ENCODE measurements at places on chromosomes 2 and 18.
A peak's percentile ranks its signal among the peaks of the same experiment; 100 is the strongest.

DNA sequence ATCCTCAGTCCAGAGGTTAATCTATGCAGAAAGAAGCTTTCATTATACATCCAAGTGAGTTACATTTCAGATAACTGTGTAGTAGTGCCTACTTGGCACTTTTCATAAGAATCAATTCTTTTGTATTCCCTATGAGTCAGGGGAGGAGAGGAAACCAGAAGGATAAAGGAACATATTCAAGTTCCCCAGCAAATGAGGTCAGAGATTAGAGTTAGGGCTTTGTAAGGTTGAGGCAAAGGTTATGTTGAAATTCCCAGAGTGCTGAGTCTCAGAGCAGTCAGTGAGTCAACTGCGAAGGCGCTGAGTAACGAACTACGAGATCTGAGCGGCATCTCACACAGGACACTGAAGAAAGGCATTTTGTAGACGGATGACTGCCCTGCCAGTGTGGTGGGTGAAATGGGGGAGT lies 25.1 kb upstream of the ME2 start:
- no peak for DNase-seq

DNA sequence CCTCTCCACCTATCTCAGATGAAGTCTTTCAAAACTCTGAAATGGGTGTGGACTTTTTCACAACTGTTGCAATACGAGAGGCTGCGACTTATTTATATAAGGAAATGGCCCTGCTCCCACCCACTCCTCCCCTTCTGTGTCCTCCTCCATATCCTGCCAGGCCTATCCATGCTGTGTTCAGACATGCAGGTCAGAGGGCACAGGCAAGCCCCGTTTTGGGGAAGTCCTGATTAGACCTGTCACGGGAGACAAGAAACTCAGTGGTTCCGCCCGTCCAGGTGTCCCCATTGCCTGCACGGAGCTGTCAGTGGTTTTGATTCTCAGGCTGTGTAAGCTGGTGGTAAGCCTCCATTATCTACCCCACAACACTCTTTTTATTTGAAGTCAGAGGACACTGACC lies 99.6 kb upstream of the MGAT5 start:
- no peak for DNase-seq

GRCh38 chr18:23405636-23406035 lies 47.5 kb upstream of the RIOK3 start:
- no peak for DNase-seq

DNA sequence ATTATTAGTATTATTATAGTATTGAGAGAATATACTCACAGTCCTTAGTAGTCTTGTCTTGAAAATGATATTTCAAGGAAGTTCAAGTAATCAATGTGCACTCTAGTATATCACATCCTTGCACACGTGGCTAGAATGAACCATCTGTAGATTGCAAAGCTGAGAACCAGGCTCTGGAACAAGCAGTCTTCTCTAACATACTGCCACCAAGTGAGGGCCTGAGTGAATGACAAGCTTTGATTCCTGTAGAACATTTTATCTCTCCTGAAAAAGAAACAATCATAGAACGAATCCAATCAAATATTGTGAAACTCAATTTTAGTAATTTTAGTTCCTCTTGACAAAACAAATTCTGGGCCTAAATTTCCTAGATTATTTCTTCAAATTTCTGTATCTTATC lies 55.3 kb upstream of the SULT1C3 start:
- DNase-seq = no peak

GRCh38 chr2:44546459-44547127 lies 184.8 kb downstream of the CAMKMT start:
- DNase-seq = no peak

DNA sequence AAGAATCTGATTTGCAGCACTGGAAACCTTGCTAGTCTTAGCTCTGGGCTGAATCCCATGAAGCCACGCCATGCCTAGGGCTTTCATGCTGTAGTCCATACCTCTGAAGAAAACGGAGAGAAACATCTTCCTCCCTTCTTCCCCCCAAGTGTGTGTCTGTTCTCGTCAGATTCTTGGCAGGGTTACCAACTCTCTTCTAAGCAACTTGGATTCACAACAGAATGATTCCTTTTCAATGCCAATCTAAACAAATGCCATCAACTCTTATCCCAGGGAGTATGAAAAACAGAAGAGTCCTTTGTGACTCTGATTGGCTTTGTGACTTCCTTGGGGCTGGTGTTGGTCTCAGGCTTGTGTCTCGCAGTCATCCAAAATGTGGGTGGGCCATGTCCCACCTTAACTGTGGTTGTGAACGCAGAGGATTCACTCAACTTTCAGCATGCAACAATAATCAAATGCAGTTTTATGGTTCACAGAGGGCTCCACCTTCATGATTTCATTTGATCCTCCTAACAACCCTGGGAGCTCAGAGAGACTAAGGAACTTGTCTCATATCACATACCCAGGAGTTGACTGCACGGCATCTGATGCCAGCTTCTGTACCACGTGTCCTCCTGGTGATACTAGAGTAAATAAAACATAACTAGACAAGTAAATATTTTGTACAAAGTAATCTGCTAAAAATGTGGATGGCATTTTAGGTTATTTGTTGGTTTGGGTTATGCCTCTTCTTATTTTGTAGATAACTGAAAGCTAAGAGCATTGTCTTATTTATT lies 186.0 kb upstream of the TNP1 start:
- no peak for DNase-seq

DNA sequence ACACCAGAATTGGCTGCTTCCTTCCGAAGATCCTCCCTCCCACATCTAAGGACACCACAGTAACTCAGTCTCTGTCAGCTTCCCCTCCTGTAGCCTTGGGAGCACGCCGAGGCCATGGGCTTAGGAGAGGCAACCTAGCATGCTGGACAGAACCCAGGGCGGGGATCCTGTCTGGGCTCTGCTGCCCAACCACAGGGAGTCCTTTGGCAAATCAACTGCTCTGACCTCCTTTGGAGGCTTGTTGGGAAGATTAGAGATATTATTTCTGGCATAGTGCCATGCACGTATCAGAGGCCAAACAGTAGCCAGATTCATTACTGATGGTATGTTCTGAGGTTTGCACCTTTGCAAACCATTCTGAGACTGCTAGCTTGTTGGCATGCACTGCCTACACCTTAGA lies 262.7 kb upstream of the EPAS1 start:
- DNase-seq = no peak

DNA sequence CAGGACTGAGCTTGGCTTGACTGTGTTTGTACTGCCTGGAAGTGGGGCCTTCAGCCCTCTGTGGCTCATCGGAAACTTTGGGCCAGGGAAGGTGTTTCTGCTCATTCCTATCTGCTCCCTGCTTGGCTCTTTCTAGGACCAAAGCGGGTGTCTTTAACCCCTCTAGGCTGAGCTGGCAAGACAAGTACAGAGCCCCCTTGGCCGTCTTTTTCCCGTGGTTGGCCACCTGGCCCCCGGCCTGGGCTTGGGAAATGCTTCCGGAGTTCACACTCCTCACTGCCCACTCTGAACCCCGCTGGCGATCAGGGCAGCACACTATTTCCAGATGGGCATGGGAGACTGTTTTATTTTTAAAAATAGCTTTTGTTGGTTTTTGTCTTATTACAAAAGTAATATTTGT lies 243.0 kb downstream of the DYSF start:
- DNase-seq = no peak

DNA sequence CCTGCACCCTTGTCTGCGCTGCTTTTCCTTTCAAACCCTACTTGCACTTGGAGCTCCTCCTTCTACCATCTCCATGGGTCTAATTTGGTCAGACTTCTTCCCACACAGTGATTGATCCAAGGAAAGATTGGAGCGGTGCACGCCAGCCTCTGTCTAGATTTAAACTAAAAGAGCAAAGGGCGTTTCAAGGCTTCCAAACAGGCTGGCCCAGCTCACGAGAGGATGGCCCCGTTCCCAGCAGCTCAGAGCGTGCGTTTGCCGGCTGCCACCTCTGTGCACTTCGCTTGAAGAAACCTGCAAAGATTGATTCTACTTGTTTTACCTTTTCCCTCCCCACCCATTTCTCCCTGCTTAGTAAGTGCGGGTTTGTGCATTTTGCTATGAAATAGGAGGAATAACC lies 78.8 kb upstream of the ALKAL2 start:
- DNase-seq = no peak

DNA sequence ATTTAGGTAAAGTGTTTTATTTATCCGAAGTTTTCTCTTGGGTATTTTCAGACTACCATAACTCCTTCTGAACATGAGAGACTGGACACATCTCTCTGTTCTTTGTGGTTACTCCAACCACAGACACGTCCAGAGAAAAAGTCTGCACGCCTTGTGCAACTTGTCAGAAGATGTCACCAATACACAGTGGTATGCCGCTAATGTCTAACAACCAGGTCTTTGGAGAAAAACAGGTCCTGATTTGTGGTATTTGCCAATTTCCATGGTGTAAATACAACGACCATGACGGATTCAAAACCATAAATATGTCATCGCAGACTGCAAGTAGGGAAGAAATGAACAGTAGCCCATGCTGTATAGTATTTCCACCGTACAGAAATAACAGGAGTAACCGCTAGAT lies 620.6 kb upstream of the ID2 start:
- no peak for DNase-seq

DNA sequence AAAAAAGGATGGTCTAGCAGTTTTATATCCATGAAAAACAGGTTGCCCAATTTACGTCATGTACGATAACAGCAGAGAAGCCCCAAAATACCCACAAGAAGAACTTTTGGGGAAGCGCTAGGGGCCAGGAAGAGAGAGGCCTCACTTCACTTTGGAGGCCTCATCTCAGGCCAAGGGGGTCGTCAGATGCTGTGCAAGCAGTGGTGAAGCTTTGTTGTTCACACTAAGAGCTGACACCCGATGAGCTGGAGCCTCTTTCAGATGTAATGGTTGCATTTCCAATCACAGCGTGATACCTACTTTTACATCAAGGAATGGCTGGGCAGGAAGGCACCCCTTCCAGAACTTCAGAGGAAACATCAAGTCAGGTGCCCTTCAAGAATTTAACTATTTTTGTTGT lies 242.3 kb upstream of the PXDN start:
- DNase-seq = no peak

- DNase-seq = no peak
These were observed 21.9 kb upstream of the PAX3 start for GRCh38 chr2:222320436-222321395.

- peak; percentile 20 for DNase-seq
These were observed 2.0 kb upstream of the CHRND start for GRCh38 chr2:232523682-232524597.

DNA sequence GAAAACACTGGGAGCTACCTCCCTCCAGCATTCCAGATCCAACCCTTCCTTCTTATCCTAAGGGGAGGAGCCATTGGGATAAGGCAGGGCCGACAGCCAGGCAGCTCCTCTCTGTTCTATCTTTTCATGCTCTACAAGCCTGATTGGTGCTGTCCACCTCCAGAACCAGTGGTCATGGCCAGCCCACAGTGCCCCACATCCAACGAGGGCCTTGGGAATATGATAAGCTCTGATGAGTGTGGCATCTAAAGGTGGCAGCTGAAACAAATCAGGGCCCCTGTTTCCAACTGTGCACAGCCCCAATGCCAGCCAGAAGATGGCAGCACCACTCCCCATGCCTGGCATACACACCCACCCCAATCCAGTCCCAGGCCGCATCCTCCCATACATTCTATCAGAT lies 329.3 kb downstream of the C1D start:
- no peak for DNase-seq

- DNase-seq = no peak
These were observed 270.6 kb downstream of the DCC start for GRCh38 chr18:52610451-52611115.

DNA sequence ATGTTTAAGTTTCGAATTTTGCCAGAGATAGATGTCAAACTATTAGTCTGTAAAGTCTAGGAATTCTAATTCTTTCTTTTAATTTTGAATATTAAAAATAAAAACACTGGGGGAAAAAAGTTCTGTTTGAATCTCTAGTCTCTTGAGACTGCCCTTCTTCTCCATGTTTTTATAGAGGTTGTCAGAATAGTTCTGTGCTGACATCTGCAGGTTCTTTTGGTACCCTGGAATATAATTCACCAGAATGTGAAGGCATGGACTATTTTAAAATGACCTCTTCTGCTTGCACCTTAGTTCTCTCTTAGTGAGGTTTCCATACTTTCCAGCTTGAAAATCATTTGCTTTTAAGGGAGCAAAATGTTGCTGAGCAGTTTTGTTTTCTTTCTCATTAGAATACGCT lies 121.0 kb upstream of the MSTN start:
- DNase-seq = no peak

DNA sequence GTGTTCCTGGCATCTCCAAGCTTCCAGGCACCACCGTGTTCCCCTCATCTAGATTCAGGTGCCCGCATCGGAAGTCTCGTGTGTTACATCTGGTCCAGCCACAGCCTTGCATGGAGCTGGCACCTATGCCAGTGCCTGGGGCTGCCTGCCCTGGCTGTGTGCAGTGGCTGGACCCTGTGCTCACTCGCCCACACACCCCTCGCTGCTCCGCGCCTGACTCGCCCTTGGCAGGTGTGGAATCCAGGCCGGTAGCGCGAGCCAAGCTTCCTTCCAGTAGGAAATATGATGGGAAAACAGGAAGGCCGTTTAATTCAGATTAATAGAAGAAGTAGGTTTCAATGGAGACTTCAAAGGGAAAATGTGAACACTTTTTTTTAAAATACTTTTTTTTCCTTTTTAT lies 78.0 kb downstream of the PTPN4 start:
- DNase-seq = no peak

DNA sequence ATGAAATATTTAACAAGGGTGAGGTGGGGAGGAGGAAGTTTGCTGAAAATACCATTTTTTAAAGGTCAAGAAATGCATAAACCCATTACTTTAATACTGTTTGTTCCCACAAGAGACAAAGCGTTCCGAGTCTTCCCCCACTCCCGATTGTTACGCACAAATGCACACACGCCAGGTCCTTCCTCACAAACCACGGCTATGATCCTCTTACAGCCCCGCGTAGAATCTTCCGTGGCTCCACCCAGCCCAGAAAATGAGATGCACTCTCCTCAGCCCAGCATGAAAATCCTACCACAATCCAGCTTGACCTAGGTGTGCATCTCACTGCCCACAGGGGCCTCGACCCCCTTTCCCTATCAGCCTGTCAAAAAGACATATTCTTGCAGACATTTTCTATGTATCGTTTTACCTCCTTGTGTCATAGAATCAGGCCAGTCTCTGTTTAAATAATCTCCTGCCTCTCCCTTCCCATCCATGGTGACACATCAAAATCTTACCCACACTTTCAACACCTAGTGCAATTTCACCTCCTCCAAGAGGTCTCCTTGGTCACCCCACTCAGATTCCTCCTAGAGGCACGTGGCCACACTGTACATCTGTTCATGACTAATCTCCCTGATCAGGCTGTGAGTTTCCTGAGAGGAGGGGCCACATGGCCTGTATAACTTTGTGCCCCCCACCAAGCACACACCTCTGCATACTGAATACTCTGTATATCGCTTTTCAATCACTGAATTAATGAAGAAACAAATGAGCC lies 491.0 kb upstream of the KLHL29 start:
- DNase-seq = no peak

DNA sequence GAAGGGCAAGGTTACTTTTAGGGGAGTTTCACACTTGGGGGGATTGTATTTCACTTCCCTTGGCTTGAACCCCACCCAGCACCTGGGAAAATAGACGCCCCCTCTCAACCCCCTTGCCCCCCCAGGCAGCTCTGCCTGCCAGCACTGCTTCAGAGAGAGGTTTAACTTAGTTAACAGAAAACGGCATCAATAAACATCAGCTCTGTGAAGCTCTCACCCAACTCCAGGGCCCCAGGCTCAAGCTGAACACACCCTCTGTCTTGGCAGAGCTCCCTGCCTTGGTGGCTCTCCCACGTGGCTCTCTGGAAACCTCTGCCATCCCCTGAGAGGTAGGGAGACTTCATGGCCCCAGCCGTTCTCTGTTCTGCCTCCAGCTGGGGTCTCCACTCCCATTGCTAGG lies 244.1 kb downstream of the ACKR3 start:
- no peak for DNase-seq

- no peak for DNase-seq
These were observed 478.4 kb upstream of the NRXN1 start for GRCh38 chr2:51510303-51510702.
